Suppressor macrophage treated with lipopolysaccharide for 4 hours (primary cell): ENCODE measurements at places on chromosomes 6 and 20.

DNA sequence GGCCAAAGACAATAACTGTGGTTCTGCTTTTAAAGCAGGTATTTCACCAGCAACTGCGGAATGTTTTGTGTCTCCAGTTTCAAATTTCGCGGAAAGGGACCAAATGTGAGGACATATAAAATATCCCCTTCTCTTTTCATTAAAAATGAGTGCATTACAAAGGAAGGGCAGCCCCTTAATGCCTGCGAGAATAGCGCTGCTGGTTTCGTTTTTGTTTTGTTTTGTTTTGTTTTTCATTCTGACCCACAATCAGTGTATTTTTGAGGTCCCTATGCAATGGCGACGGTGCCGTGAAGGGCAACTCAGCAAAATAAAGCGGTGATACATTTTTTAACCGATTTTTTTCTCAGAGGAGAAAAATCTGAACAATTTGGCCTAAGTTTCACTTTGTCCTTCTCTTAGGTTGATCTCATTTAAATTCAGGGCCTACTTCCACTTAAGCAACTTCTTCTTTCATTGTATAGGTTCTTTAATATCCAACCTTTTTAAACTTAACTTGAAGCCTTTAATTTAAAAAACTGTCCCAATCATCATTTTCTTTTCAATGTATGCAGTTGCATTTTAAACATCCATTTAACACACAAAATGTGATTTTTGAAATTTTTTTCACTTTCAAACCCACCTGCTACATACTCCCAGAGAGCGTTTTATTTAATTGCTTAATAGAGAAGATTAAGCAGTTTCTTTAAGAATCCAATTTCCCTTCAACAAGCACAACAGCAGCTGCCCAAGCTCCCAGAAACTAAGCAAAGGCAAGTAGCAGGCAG, 2.9 kb upstream of the HIVEP2 start:
- no peak for DNase-seq

GRCh38 chr6:4491501-4492260, 284.5 kb upstream of the CDYL start:
- DNase-seq = peak; percentile 34

- DNase-seq = no peak
These were observed 9.6 kb upstream of the BAG2 start for GRCh38 chr6:57162516-57162915.

- peak; percentile 17 for DNase-seq
These were observed 135.3 kb downstream of the ARID1B start for GRCh38 chr6:156912431-156912830.

- no peak for DNase-seq
These were observed 553.5 kb downstream of the HACE1 start for GRCh38 chr6:104306211-104306610.

DNA sequence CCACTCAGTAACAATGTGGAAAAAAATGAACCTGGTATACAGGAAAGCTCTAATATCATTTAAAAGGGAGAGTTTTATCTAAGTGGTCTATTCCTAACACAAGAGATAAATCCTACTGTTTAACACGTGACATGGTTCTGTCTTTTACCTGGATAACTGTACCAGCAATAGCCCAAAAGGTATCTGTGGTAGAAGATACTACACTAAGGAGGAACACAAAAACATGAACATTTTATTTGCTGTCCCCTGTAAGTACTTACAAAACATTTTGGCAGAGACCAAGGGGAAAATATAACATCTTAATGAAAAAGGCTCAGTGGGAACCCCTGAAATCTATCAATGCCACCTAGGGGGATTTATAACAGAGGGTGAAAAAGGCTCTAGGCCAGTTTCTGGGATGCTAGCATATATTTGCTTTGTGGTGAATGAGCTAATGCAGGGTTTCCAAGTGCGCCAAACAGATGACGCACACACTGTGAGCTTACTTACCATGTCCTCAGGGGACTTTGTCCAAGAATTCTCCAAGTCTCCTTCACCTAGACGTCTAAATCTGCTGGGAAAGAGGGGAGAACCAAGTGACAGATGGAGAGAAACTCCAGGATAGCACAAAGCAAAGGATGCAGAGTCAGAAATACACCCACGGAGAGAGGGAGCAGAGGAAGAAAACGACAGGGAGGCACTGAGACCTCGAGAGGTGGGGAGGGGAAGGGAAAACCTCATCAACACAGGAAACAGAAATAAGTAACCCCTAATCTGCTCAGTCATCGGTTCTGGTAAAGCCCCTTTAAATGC, 147.9 kb upstream of the PRND start:
- no peak for DNase-seq

DNA sequence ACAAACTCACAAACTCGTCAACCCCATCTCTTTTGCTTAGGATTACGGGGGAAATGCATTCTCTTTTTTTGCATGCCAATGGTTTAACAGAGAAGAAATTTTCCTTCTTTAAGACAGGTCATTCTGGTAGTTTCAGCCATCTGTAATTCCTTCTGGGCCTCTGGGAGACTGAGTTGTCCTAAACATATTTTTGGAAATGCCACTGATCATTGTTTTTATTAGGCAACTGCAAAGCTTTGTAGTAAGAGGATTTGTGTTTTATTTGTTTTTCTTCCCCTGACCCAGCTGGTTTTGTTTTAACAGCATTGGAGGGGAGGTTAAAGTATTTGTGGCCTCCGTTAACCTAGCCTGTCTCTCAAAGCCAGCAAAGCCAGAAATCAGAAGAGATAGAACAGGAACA, 73.1 kb upstream of the ISM1 start:
- no peak for DNase-seq

GRCh38 chr6:166556336-166556735, 30.1 kb downstream of the RAMACL start:
- DNase-seq = no peak

DNA sequence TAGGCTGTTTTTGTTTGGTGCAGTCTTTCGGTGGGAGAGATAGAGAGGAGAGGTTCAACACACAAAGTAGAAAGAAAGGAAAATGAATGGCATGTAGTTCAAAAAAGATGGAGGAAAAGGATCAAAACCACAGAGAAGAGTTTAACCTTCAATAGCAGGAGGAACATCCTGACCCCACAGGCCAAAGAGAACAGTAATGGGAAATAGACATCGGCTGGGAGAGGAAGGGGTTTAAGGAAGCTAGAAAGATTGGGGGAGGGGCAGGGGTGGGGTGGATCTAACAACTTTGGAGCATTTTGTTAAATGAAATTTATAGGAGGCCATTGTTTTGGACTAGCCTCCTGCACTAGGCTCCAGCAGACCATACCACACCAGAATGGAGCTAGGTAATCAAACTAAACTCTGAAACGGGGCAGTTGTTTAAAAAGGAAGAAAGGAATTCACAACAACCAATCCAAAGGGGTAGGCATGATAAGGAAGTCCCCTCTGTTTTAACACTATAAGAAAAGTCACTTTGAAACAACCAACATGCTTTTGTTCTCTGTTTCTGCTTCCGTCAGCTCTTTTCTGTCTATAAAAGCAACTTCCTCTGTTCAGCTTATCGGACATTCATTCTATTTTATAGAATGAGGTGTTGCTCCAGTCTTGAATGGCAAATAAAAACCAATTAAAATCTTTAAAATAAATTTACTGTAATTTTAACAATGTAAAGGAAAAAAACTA, 82.6 kb downstream of the EPB41L2 start:
- DNase-seq = peak; percentile 17

GRCh38 chr6:90413867-90414266, 117.2 kb upstream of the BACH2 start:
- no peak for DNase-seq

DNA sequence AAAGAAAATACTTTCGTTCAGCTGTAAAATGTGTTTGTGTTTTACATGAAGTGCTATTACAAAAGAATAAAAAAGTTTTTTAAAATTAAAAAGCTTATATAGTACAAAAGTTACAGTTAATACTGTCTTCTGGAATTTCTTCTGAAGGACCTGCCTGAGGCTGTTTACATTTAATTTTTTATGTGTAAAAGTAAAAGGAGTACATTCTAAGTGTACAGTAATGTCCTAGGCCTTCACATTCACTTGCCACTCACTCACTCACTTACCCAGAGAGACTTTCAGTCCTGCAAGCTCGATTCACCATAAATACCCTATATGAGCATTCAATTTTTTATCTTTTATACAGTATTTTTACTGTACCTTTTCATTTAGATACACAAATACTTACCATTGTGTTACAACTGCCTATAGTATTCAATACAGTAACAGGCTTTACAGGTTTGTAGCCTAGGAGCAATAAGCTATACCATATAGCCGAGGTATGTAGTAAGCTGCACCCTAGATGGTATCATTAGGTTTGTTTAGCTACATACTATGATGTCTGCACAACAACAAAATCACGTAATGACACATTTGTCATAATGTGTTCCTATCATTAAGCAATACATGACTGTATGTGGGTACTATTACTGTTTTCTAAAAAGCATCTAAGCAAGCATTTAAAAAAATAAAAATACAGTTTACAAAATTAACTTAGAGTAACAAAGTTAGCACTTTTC, 33.0 kb downstream of the RNF146 start:
- no peak for DNase-seq

GRCh38 chr6:159104163-159104925, 59.6 kb upstream of the TAGAP start:
- peak; percentile 85 for DNase-seq

GRCh38 chr6:111274593-111275217, 187.4 kb downstream of the SLC16A10 start:
- DNase-seq = no peak
